Mucosa of gallbladder (tissue), 1 donor: ENCODE measurements at places on chromosomes 4 and X. TPM values are rescaled to one million over a fixed set of nuclear protein-coding genes. Genes with fewer than 3 reads are reported as not detected.

GRCh38 chrX:100829730-100830129, 9.5 kb downstream of the CSTF2 start:
- DNase-seq = no peak

DNA sequence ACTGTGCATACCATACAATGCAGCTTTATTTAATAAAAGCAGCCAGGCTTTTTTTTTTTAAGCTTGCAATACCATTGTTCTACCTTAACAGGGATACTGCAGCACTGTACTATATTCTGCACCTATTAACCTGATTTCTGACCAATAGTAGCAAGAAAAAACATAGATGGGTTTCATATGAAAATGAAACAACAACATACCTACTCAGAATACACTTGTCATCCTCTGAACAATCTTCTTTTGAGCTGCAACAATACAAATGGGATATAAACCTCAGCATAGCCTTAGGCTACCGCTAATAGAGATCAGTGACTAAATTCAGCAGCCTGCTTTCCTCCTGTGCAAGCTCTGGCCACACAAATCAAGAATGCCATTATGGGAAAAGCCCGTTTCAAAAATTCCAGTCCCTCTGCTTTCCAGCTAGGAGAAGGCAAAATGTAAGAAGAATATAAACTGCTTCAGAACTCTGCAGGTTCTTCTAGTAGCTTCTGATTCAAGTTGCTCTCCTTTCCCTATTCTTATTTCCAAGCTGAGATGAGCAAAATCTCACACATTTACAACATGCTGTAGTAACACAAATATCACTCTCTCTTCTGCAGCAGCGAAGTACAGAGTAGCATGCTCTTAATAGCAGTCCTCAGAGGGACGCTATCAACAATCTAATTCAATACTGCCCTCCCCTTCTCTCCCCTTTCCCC, 143.4 kb downstream of the KLHL13 start:
- no peak for DNase-seq

- no peak for DNase-seq
Observed at GRCh38 chrX:113330416-113330815, 489.8 kb upstream of the AMOT start.

TCEAL3 gene
- total RNA-seq = 34.2 TPM

PDLIM3 gene
- total RNA-seq = 85.5 TPM
